ENCODE measurements at places on chromosomes 4 and X. TPM values are rescaled to one million over a fixed set of nuclear protein-coding genes. Genes with fewer than 3 reads are reported as not detected.

Gene GABRA4
- not detected for total RNA-seq

Gene RXFP1
- not detected for total RNA-seq

- H3K27ac ChIP-seq, result no peak overlapping the region
- no peaks in the 10 kb centered on the region for H3K4me1 ChIP-seq
- no peak overlapping the region for H3K4me3 ChIP-seq
- H3K27me3 ChIP-seq, result no peaks in the 10 kb centered on the region
Observed at GRCh38 chrX:51484616-51485015, 11.8 kb downstream of the NUDT11 start.

- no peaks in the 10 kb centered on the region for H3K4me1 ChIP-seq
- no peak overlapping the region for H3K27ac ChIP-seq
- DNase-seq, result no peak
- no peaks in the 10 kb centered on the region for H3K36me3 ChIP-seq
- H3K4me3 ChIP-seq, result no peak overlapping the region
Observed at GRCh38 chr4:14264437-14264836, 636.9 kb upstream of the BOD1L1 start.

- H3K27ac ChIP-seq, result no peak overlapping the region
- H3K4me3 ChIP-seq, result no peak overlapping the region
- peaks cover 45% of the 10 kb centered on the region for H3K4me1 ChIP-seq
- H3K36me3 ChIP-seq, result peaks cover 18% of the 10 kb centered on the region
- peaks cover 46% of the 10 kb centered on the region for H3K27me3 ChIP-seq
- DNase-seq, result no peak
Observed at GRCh38 chr4:83339573-83339972, 4.9 kb upstream of the HPSE start.

DNA sequence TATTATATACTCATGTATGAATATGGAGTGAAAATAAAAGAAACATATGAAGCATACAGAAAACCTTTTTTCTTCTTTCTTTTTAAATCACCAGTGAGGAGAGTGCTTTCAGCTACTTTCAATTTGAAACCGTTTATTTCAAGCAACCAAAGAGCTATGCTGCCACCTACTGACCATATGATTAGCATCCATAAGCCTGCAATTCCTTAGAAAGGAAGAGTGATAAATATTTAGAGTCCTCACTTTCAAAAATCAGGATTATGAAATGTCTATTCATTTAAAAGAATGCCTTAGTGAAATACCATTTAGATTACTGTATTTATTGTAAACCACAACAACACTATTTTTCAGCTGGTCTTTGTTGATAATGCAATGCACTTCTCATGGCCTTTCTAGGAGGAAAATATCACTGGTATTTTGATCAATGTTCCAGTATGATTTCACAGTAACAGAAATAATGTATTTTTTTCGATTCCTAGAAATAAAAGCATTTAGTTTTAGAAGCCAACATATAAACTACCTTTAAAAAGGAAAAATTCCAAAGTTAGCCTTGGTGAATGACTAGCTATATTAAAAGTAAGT is 667.6 kb downstream of the PCDH18 start:
- no peaks in the 10 kb centered on the region for H3K27me3 ChIP-seq
- H3K4me1 ChIP-seq, result no peaks in the 10 kb centered on the region
- H3K36me3 ChIP-seq, result no peaks in the 10 kb centered on the region
